ENCODE measurements at places on chromosomes 1 and 21.

- no peaks in the 10 kb centered on the region for H3K4me1 ChIP-seq
- no peak overlapping the region for H3K4me3 ChIP-seq
- H3K36me3 ChIP-seq, result no peaks in the 10 kb centered on the region
- H3K27ac ChIP-seq, result no peak overlapping the region
- H3K27me3 ChIP-seq, result no peaks in the 10 kb centered on the region
Measured at GRCh38 chr1:4668743-4669700, 14.6 kb downstream of the AJAP1 start.

DNA sequence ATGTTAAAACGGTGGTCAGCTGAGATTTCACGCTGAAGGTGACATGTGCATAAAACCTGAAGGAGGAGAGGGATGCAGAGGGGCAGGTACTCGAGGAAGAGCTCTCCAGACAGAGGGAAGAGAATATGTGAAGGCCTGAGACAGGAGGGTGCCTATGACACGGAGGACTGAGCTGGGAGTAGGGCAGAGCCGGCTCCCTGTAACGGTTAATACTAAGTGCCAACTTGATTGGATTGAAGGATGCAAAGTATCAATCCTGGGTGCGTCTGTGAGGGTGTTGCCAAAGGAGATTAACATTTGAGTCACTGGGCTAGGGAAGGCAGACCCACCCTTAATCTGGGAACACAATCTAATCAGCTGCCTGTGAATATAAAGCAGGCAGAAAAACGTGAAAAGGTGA lies 136.2 kb upstream of the SYT6 start:
- DNase-seq, result no peak
- no peaks in the 10 kb centered on the region for H3K4me1 ChIP-seq
- H3K27ac ChIP-seq, result no peak overlapping the region
- H3K27me3 ChIP-seq, result no peaks in the 10 kb centered on the region
- H3K4me3 ChIP-seq, result no peak overlapping the region
- H3K36me3 ChIP-seq, result no peaks in the 10 kb centered on the region

DNA sequence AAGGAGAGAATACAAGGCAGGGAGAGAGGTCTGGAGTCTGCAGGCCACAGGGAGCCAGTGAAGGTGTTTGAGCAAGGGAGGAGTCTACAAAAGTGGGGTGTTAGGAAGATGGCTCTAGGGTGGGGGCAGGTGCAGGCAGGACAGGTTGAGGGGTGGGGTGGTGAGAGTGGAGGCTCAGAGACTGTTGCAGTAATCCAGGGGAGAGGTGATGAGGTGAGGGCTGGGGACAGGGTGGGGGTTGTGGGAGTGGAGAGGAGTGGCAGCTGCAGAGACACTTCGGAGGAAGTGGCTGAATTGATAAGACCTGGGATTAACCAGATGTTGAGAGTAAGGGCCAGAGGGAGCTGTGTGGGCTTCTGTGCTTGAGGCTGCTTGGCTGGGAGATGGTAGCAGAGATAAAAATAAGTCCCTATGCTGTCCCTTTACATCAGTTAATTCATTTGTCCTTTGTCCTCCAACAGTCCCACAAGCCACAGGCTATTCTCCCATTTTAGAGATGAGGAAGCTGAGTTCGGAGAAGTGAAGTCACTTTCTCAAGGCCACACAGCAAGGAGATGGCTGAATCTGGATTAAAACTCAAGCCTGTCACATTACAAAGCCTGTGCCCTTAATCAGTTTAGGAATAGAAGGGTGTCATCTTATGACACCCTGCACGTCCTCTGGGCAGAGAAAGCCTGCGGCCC lies 54.8 kb upstream of the SYNC start:
- no peak overlapping the region for H3K4me3 ChIP-seq
- no peaks in the 10 kb centered on the region for H3K27me3 ChIP-seq
- H3K36me3 ChIP-seq, result no peaks in the 10 kb centered on the region

GRCh38 chr1:119227456-119227855 lies 87.0 kb upstream of the WARS2 start:
- no peak overlapping the region for H3K4me3 ChIP-seq
- H3K4me1 ChIP-seq, result no peaks in the 10 kb centered on the region
- DNase-seq, result no peak

- H3K4me3 ChIP-seq, result no peak overlapping the region
- no peak for DNase-seq
- H3K27me3 ChIP-seq, result no peaks in the 10 kb centered on the region
- H3K27ac ChIP-seq, result no peak overlapping the region
- no peaks in the 10 kb centered on the region for H3K36me3 ChIP-seq
- H3K4me1 ChIP-seq, result no peaks in the 10 kb centered on the region
Measured at GRCh38 chr1:226441629-226442028, 33.7 kb upstream of the PARP1 start.

- no peaks in the 10 kb centered on the region for H3K36me3 ChIP-seq
- peak overlapping the region; percentile 66 for H3K4me3 ChIP-seq
- no peaks in the 10 kb centered on the region for H3K27me3 ChIP-seq
- H3K27ac ChIP-seq, result peak overlapping the region; percentile 92
Measured at GRCh38 chr1:51237351-51238033, 1.4 kb downstream of the RNF11 start.

- H3K27ac ChIP-seq, result no peak overlapping the region
- no peak for DNase-seq
- H3K4me3 ChIP-seq, result no peak overlapping the region
- H3K27me3 ChIP-seq, result no peaks in the 10 kb centered on the region
Measured at GRCh38 chr1:215416497-215416896, 150.6 kb upstream of the KCTD3 start.

DNA sequence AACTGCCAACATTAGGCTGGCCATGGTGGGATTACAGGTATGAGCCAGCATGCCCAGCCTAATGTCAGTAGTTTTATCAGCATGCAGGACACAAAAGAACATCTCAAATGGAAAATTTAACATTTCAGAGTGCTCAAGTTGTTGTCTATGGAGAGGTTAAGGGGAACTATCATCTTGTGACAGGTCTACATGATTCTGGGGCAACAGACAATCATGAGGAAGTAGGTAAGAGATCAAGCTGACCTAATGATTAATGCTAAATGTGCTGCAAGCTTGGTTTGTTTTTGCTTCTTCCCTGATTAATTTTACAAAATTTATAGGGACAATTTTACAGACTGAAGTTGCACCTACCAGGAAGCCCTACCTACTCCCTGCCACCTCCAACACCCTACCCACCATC lies 36.6 kb downstream of the FMO4 start:
- H3K36me3 ChIP-seq, result no peaks in the 10 kb centered on the region
- H3K27me3 ChIP-seq, result no peaks in the 10 kb centered on the region
- H3K27ac ChIP-seq, result no peak overlapping the region
- no peak for DNase-seq
- H3K4me3 ChIP-seq, result no peak overlapping the region
- H3K4me1 ChIP-seq, result no peaks in the 10 kb centered on the region

- no peaks in the 10 kb centered on the region for H3K4me1 ChIP-seq
- no peak for DNase-seq
- no peaks in the 10 kb centered on the region for H3K27me3 ChIP-seq
- no peak overlapping the region for H3K27ac ChIP-seq
- H3K36me3 ChIP-seq, result peaks cover 53% of the 10 kb centered on the region
Measured at GRCh38 chr1:64834734-64835133, 89.9 kb downstream of the RAVER2 start.

- no peaks in the 10 kb centered on the region for H3K36me3 ChIP-seq
- no peak overlapping the region for H3K27ac ChIP-seq
- no peak for DNase-seq
- no peak overlapping the region for H3K4me3 ChIP-seq
Measured at GRCh38 chr1:93676427-93676826, 5.2 kb downstream of the BCAR3 start.

DNA sequence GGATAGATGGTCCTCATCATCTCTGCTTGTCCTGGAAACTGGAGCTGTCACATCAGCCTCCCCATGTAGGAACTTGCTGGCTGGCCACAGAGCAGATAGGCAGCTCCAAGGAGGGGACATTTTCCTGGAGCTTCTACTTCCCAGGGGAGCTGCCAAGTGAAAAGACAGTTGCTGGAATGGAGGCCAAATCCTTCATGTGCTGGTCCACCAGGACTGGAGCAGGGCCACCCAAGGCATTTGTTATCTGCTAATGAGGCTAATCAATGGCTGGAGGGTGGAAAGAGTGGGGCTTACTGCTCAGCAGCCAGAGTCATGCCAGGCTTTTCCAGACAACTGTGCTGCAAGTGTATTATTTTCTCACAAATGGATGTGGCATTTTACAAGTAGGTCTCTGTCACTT lies 22.5 kb downstream of the KAZN start:
- no peaks in the 10 kb centered on the region for H3K36me3 ChIP-seq
- DNase-seq, result no peak
